ENCODE measurements at places on chromosomes 7 and 10.

DNA sequence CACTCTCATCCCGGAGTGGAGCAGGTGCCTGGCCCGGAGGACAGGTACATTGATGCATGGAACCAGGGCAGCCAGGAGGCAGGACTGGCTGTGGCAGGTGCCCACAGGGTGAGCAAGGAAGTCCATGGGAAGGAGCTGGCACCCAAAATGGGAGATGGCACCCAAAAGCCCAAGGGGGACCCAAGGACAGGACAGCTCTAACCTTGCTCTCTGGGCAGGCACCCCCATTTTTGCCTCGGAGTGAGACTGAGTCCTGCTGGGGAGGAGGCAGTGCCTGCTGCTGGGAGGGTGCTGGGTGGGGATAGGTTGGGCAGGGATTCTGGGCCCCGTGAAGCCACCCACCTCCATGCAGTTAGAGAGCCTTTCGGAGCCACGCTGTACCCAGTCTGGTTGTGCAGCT is 234.5 kb downstream of the TCERG1L start:
- no peak for DNase-seq

DNA sequence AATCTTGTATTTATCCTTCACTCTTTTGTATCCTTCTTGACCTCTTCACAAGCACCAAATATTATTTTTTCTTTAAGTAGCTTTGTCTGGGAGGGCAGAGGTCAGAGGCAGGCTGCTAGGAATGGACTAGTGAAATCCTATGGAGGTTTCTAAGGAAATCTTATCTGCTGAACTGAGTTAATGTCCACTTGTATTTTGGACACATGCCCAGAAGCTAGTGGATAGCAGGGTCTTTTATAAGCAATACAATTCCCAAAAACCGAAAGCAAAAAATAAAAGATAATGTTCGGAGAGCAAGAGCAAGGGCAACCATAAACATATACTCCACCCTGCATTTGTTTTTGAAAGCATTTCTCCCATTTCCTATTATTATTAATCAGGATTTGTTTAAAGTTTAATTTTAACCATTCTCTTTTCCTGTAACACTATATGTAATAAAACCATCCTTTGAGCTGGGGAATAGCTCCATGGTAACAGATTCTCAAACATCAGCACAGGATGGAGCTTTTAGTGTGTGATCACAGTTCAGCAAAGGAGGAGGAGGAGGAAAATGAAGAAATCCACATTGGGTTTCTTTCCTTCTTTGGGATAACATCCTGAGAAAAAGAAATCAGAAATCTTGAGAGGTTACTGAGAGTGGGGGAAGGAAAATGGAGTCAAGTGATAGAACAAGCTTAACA is 328.2 kb upstream of the LRRN3 start:
- no peak for DNase-seq

- DNase-seq = no peak
These were observed 93.4 kb upstream of the FGL2 start for GRCh38 chr7:77293046-77293445.

GRCh38 chr10:32149252-32149955 is 93.2 kb upstream of the KIF5B start:
- DNase-seq = no peak

DNA sequence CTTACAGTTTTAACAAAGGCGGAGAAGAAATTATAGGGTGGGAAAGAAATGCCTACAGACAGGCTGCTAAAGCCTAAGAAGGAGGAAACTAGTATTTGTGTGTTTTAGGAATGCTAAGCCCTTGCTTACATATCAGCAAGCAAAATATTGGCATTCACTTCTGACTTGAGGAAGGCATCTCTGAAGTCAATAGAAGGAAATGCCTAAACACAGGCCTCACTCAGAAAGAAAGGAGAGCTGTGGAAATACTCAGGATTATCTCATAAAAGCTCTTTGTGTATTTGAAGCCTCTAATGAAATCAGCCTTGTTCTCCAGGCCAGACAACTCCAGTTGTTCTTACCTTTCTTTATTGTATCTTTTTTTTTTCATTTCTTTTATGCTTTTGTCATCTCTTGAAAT is 158.0 kb downstream of the AUTS2 start:
- DNase-seq = no peak

DNA sequence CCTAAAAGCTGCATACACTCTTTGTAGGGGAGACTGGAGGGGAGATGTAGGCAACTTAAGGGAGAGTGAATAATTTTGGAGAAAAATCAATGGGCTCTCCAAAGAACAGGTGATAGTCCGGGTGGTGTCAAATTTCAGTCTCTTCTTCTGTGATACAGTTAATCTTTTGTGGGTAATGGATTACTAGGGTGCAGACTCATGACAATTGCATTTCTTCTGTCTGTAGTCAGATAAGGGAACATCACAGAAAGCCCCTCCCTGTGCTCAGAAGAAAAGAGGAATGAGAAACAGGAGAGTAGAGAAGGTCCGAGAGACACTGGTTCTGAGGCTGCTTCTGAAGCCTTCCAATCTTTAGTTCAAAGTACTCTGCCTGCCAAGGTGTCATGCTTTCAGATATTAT is 1140.7 kb upstream of the LRRN3 start:
- DNase-seq = no peak

GRCh38 chr7:120994512-120995410 is 6.2 kb downstream of the CPED1 start:
- DNase-seq = no peak

DNA sequence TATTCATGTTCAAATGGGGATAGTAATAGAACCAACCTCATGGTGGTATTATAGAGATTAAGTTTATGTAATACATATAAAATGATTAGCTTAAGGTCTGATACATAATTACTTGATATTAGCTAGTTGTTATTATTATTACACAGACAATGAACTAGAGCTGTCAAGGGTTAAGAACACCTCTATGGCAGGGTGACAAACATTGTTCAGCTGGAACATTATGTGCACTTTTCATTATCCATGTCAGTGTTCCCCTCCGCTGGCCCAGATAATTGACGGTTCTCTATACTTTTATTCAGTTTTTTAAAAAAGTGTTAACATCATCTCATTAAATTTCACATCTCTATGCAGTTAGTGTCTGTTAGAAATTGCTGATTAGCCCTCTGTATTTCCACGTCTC is 142.1 kb downstream of the CDK14 start:
- DNase-seq = no peak

All from stimulated activated CD8-positive, alpha-beta memory T cell treated with anti-CD3 and anti-CD28 coated beads, Interleukin-4, amount 100 ng/mL, for 1 hour (primary cell).